ENCODE measurements at places on chromosomes 2 and 18.

DNA sequence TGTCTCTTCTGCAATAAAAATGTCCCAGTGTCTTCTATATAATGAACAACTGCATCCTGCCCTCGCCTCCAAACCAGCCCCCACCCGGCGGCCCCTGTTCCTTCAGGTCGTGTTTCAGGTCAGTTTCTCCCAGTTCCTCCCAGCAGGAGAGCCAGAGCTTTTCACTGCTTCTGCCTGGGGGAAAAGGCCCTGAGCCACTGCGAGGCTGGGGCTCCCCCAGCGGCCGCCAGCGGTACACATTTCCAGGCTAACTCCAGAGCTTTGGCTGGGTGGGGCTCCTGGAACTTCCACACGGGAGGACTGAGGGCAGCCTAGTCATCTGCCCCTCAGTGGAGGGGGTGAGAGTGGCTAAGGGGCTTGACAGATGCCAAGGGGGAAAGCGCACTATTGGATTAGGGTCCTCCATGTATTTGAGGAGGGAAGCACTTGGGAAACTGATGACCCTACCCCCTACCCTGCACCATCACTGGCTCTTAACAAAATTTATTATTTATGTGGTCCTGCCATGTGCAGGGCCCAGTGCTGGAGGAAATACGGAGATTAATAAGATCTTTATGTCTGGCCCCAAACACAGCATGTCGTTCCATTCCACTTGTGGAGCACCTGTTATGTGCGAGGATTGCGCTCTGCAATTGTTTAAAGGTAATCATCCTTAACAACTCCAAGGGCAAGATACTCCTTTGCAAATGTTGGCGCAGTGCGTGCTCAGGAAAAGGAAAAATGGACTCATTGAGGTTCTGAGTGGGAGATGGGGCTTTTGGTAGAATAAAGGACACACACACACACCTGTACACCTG lies 17.3 kb upstream of the CYS1 start:
- peak; percentile 25 for DNase-seq

- DNase-seq: no peak
These were observed 1.1 kb upstream of the IMP4 start for GRCh38 chr2:130341562-130342019.

DNA sequence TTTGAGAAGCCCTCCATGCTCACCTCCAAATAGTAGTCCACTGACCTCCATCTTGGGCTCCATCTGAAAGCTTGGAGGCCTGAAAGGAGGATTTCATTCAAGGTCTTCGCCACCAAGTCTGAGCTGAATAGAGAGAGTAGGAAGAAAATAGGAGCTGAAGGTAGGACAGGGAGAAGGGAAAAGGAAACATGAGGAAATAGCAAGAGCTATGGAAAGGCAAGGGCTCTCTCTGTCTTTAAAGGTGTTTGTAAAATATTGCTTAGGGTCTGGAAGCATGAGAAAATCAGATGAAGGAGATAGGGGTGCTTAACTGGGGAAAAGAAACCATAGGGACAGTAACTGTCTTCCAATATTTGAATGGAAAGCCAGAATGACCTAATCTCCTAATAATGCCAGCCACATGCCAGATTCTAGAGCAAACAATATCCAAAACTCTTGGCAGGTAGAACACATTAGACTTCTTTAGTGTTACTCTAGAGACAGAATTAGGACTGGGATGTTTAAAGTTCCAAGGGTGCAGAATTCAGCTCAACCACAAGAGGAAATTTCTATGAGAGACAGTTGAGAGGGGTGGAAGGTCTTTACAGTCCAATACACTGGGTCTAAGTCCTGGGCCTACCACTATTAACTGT lies 67.4 kb downstream of the NAB1 start:
- no peak for DNase-seq

DNA sequence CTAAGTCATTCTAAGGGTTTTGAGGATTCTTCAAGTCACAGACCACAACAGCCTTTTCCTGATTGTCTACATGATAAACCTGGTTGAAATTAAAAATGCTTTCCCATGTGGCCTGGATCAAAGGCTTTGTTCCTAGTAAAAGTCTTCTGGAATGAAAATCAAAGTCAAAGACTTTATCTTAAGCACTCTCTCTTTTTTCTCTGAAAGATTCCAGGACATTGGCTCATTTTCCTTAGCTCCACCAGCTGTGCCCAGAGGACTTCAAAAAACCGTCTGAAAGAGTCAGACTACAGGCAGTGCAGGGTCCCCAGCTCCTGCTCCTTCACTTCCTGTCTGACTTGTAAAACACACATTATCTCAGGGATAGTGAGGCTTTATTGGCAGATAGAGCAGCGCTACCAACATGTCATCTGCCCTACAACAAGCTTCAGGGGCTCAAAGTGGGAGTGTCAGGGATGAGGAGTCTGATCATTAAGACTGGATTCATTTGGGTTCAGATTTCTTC lies 148.2 kb downstream of the ESCO1 start:
- DNase-seq: no peak

- peak; percentile 13 for DNase-seq
These were observed 96.4 kb downstream of the CERS6 start for GRCh38 chr2:168552450-168552856.

DNA sequence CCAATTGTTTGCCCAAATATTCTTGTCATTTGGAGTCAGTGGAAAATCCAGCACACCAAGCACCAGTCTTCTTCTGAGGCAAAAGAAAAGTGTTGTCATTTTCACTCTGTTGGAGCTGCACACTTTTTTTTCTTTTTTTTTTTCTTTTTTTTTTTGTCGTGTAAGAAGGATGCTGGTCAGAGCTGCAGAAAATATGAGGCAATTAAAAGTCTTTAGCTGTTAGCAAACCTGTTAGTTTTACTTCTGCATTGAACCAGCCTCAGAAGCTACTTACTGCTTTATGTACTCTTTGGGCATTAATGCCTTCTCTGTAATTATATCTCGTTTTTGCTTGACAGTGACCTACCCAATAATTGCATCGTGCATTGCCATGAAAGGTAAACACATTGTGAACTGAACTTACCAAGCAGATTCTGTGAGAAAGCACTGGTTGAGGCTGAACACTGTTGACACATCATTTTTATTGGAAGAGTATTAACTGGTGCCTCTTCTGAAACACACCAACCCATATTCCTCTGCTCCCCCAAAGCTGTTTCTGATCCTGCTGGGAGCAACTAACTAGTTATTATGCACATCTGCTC lies 165.4 kb downstream of the CAPN13 start:
- DNase-seq: no peak
